ENCODE measurements at places on chromosomes 1 and 21.

- DNase-seq = no peak
Observed at GRCh38 chr1:3391711-3392110, 62.8 kb upstream of the ARHGEF16 start.

- DNase-seq = no peak
Observed at GRCh38 chr1:74457253-74457652, 55.2 kb downstream of the LRRC53 start.

DNA sequence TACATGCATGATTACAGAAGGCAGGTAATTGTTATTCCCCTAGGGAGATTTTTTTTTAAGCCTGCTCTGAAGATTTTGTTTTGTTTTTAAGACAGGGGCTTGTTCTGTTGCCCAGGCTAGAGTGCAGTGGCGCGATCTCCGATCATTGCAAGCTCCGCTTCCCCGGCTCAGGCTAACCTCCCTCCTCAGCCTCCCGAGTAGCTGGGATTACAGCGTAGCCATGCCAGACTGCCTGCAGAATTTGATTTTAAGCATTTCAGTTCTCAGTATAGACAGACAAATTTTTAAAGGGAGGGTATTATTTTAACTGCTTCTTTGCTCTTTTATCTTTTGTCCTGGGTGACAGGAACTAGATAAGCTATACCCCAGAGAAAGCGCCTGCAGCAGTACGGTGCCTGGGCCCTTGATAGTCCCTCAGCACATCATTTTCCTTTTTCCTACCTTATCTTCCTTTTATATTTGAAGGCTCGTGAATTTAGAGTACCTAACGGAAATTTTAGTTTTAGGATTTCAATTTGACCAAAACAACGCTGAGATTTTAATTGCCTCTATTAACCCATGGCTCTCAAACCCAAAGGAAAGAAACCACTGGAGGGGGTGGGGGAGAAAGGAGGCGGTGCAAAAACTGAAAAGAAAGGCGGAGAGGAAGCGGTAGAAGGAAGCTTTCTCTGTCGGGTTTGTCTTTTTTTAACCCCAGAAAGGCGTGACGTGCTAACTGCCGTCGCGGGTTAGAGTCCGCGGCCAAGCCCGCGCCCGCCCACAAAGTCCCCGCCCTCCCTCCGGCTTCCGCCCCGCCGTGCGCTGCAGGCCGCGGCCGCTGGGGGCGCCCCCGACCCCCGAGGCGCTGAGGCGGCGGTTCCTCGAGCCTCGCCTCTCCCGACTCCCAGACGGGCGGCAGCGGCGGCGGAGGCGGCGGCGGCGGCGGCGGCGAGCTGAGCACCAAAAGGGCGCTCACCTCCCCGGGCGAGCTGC lies at the start of gene EEIG2:
EEIG2 (plus strand) TSS at position 886 of the 972 bp plus-strand sequence. CDS start 329 bp downstream, outside the sequence.
- peak; percentile 87 for DNase-seq

- DNase-seq = no peak
Observed at GRCh38 chr1:110152133-110152785, 2.0 kb downstream of the SLC6A17 start.

GRCh38 chr1:209686322-209686721 lies 11.1 kb downstream of the G0S2 start:
- DNase-seq = no peak

DNA sequence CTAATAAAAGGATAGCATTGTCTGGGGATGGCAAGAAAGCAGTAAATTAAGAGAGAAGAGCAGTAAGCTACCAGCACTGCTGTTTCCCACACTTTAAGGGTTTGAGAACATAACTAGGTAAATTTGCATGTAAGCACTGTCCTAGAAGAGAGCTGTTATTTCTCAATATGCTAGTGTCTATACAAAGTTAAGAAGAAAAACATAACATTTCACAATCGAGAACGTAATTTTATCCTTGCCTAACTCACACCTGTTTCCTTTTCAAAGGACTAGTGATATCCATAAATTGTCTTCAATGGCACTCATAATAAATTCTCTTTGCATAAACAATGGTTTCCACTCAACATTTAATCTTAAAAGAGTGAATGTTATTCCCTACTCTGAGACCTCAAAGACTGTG lies 576.0 kb downstream of the PTBP2 start:
- no peak for DNase-seq

DNA sequence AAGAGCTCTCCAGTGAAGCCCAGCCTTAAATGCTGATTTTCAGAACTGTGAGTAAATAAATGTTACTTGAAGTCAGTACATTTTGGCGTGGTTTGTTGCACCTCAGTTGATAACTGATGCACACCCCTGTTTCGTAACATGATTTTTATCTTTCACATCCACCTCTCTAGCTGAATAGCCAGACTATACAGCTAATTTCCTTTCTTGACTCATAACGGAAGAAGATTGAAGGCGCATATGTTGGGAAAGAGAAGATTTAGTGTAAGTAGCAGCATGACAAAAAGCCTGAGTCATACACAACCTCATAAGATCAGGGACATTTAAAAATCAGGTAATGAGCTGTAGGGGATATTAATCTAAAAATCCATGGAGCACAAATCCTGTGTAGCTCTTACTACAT lies 716.2 kb upstream of the ZP4 start:
- DNase-seq = no peak
